ENCODE measurements at places on chromosomes 5 and 9. TPM values are rescaled to one million over a fixed set of nuclear protein-coding genes. Genes with fewer than 3 reads are reported as not detected.

DNA sequence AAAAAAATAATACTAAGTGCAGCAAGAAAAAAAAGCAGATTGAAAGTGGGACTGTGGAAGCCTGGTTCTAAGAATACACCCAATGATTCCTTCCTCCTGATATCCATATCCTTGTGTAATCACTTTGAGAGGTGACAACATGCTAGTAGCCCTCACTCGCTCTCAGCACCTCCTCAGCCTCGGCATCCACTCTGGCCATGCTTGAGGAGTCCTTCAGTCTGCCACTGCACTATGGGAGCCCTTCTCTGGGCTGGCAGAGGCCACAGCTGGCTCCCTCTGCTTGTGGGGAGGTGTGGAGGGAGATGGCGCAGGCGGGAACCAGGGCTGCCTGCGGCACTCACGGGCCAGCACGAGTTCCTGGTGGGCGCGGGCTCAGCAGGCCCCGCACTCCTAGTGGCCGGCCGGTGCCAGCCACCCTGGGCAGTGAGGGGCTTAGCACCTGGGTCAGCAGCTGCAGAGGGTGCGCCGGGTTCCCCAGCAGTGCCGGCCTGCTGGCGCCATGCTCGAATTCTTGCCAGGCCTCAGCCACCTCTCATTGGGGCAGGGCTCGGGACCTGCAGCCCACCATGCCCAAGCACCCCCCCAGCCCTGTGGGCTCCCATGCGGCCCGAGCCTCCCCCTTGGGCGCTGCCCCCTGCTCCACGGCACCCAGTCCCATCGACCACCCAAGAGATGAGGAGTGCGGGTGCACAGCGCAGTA is 24.5 kb upstream of the SELENOP start:
- no peaks in the 10 kb centered on the region for H3K36me3 ChIP-seq
- H3K4me3 ChIP-seq = no peak overlapping the region
- DNase-seq = no peak
- H3K4me1 ChIP-seq = no peaks in the 10 kb centered on the region

- no peaks in the 10 kb centered on the region for H3K36me3 ChIP-seq
- no peak overlapping the region for H3K27ac ChIP-seq
- H3K4me1 ChIP-seq = peaks cover 5% of the 10 kb centered on the region
These were observed 164.2 kb upstream of the PUM3 start for GRCh38 chr9:3008091-3008490.

- H3K36me3 ChIP-seq = no peaks in the 10 kb centered on the region
- H3K27me3 ChIP-seq = no peaks in the 10 kb centered on the region
- 0 out of 2 replicates have a peak overlapping the region, but pooled peaks have one; percentile 14 for H3K4me3 ChIP-seq
- peaks cover 32% of the 10 kb centered on the region for H3K4me1 ChIP-seq
These were observed 14.4 kb upstream of the ARL15 start for GRCh38 chr5:54324651-54325271.

GRCh38 chr5:95835682-95836385 is 13.3 kb upstream of the GLRX start:
- no peak overlapping the region for H3K4me3 ChIP-seq
- peaks cover 10% of the 10 kb centered on the region for H3K4me1 ChIP-seq
- H3K27me3 ChIP-seq = no peaks in the 10 kb centered on the region

DNA sequence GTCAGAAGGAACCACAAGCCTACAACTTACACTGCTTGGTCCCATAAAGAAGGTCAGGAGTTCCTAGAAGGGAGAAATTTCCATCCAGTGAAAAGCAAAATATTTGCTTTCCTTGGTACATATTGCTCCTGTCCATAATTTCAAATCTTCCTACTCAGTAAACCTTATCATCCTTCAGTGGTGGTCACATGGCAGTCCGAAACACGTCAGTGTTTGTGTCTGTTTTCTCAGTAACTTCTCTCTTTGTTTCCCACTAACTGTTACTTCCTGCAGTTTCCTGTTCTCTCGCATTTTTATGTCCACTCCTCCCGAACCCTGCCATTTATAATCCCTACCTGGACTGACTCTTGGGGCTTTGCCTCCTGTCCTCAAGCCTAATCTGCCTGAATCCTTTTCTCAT is 129.1 kb downstream of the FANCC start:
- no peaks in the 10 kb centered on the region for H3K36me3 ChIP-seq
- no peak overlapping the region for H3K27ac ChIP-seq
- no peaks in the 10 kb centered on the region for H3K27me3 ChIP-seq
- no peak overlapping the region for H3K4me3 ChIP-seq
- no peak for DNase-seq

GRCh38 chr5:93130624-93131490 is 450.2 kb downstream of the NR2F1-AS1 start:
- no peaks in the 10 kb centered on the region for H3K36me3 ChIP-seq
- H3K4me1 ChIP-seq = no peaks in the 10 kb centered on the region
- H3K27ac ChIP-seq = no peak overlapping the region
- no peaks in the 10 kb centered on the region for H3K27me3 ChIP-seq
- no peak for DNase-seq

Gene SPINK13
- total RNA-seq = not detected

Gene PCDHB7
- total RNA-seq = 0.23 TPM

Gene ZNF622
- total RNA-seq = 29.2 TPM

Measured in WTC11 (cell line).